ENCODE measurements at places on chromosomes 7 and 10.
A peak's percentile ranks its signal among the peaks of the same experiment; 100 is the strongest.

- no peak for DNase-seq
Observed at GRCh38 chr7:118289476-118289875, 65.0 kb downstream of the ANKRD7 start.

DNA sequence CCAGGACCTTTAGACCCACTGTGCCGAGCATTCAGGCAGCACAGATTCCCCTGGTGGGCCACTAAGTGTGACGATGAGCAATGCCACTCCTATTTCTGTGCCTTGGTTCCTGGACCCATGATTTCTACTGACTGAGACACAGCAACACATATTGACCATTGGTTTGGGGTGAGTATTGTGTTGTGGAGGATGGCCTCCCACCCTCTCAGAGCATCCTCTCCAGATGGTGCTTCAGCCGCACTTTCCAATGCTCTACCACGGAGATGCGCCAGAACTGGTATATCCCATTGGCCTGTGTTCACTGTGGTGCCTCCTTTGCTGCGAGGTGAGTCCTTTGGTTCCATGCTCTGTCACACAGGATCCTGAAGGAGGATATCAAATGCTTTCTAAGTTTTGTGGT, 10.1 kb upstream of the GDF10 start:
- DNase-seq: no peak

DNA sequence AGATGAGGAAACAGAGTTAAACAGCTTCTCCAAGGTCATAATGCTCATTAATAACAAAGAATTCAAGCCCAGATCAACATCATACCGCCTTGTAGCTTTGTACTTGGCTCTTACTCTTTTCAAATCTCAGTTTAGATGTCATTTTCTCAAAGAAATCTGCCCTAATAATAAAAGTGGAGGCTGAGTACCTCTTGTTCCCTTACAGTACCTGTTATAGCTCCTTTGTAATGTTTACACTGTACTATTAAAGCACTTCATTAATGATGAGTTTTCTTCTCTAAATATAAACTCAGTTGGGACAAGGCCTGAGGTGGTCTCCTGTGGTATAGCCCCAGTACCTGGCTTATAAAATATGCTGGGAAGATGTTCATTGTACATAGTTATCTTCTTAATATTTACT, 7.8 kb downstream of the SMNDC1 start:
- no peak for DNase-seq

GRCh38 chr7:26346611-26347203, 55.0 kb downstream of the SNX10 start:
- DNase-seq: no peak

GRCh38 chr10:111130471-111130870, 53.6 kb downstream of the ADRA2A start:
- DNase-seq: no peak

DNA sequence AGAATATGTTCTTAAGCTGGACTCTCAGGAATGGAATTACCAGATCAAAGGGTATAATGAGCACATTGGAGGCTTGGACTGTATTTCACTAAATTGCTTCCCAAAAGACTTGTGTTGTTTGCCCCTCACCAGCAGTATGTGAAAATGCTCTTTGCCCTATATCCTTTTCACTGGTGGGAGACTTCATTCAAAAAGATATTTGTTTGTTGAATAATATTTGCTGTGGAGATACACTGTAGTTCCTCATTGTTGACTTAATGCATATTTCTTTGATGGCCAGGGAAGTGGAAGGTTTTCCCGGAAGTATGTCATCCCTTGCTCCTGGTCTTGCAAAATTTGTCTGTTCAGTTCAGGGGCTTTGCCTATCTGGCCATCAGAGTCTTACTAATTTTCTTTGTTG, 19.4 kb downstream of the GSTO2 start:
- no peak for DNase-seq

- peak; percentile 70 for DNase-seq
Observed at GRCh38 chr7:151680810-151681209, 161.1 kb upstream of the RHEB start.

- no peak for DNase-seq
Observed at GRCh38 chr10:105001269-105001668, 360.2 kb downstream of the SORCS3 start.

DNA sequence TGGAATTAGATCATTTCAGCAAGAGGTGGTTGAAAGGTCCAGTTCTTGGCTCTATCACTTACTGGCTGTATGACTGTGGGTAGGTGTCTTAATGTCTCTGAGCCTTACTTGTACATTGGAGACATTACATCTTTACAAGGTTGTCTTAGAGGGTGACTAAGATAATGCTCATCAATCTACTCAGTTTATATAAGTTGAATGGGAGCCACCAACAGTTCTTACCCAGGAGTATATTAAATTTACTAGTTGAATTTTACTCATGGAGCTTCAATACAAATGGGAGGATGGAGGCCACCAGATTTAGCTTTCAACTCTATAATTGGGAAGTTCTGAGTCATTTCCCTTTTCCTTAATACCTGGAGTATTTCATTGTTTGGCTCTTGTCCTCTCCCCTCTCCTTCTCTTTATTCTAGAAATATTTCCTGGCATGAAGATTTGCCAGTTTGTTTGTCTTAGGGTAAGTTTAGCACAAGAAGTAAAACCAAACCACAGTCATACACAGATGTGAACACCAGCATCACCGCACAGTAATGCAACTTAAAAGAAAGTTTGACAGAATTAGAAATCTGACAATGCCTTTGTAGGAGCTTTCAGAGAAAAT, 222.8 kb downstream of the LRMDA start:
- peak; percentile 29 for DNase-seq

- peak; percentile 32 for DNase-seq
Observed at GRCh38 chr7:40356312-40356711, 221.5 kb downstream of the SUGCT start.

Measured in fibroblast of skin of right quadriceps (primary cell).